ENCODE measurements at places on chromosomes 5 and 9.

GRCh38 chr5:133749331-133749985 is 137.1 kb upstream of the FSTL4 start:
- DNase-seq = no peak

DNA sequence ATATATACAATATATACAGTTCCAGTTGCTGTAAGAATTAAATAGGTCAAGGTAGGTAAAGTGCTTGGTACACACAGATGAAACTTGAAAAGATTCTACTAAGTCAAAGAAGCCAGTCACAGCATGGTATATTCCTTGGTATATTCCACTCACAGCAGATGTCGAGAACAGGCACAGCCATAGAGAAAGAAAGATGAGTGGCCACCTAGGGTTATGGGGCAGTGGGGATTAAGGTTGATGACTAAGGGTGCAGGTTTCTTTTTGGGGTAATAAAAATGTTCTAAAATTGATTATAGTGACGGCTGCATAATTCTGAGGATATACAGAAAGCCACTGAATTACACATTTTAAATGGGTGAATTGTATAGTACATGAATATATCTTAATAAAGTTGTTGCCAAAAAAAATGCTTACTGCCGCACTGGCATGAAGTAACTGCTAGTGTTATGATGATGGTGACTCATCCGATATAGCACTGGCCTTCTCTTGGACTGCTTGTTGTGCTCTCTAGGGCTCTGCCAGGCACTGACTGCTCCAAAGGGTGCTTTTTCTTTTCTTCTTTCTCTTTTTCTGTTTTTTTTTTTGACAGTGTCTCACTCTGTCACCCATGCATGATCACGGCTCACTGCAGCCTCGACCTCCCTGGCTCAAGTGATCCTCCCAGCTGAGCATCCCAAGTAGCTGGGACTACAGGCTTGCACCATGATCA is 23.5 kb downstream of the TBC1D2 start:
- DNase-seq = no peak

DNA sequence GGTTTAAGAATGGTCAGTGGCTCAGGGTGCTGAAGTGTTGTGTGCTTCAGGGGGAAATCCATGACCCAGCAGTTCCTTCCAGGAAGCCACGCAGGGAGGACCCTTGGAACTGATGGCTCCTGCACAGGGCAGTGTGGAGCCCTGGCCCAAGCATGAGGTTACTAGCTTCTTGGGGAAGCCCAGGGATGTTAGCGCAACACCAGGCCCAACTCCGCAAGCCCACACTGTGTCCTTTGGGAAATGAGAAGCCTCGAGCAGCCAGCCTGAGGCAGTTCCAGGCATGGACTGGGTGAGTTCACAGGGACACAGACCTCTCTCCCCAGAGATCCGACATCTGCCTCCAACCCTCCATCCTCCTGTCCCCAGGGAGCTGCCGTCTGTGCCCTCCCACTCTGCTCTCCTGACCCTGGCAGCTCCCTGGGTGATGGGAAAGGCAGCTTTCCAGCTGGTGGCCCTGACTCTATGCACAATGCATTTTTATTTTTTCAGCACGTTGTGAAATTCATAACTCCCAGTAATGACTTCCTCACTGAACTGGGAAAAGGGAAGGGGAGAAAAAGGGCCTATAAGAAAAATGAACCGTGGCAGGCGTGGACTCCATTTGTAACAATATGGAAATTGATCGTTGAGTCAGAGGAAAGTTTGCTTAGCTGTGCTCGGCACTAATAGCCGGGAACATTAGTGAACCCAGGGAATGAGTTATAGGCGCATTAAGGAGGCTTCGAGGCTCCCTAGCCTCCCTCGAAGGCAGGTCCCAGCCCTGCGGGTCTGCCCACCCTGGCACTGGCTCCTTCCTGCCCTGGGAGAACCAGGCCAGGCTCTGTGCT is 34.1 kb downstream of the LMX1B start:
- DNase-seq = no peak

- DNase-seq = no peak
Observed at GRCh38 chr5:16570121-16570815, 46.5 kb downstream of the RETREG1 start.

DNA sequence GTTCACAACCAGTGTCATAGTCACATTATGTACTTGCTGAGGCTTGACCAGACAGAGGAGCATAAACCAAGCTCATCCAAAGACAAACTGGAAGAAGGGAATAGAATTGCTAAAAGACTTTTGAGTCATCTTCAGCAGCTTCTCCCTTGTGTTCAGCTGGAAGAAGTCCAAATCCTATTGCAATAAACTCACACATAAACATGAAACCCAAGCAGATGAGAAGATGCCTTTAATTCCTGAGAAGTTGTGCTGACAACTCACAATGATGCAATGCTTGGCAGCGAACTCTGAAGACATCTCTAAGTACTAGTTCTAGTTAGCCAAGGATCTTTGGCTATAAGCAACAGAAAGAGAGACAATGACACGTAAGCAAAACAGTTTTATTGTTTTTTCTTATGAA is 642.1 kb downstream of the KCTD16 start:
- no peak for DNase-seq

GRCh38 chr5:137695651-137696428 is 40.0 kb downstream of the KLHL3 start:
- DNase-seq = no peak

DNA sequence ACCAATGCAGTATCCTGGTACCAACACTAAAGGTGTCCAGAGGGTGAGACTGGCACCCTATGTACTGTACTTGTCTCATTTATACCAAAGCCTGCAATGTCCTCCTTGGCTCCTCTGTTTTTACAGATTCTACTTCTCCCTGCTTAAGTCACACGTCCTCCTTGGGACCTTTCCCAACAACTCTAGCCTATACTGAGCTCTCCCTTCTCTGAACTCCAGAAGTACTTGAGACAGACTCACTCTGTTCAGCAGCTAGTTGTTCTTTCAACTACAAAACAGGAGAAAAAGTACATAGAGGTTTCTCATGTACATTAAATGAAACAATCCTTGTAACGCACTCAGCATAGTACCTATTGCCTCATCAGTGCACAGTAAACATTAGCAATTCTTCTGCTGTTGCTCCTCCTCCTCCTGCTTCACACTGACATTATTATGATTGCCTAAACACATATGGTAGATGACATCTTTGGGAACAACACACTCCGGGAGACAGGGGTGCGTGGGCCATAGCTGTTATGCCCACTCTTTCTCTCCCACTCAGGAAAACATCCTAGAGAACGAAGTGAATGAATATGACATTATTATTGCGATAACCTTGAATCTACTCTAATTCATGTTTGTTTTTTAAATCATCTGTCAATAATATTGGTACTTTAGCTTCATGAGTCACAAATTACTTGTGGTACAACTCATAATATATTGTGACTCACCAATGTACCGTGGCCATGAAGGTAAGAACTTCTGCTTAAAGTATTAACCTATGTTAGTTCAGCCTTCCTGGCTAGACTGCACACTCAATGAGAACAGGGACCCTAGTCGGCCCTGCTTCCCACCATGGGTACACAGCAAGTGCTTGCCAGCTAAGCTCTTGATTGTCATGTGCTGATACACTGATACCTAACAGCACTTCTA is 180.3 kb upstream of the ADRA1B start:
- no peak for DNase-seq

- DNase-seq = no peak
Observed at GRCh38 chr5:93831449-93831848, 90.0 kb upstream of the POU5F2 start.

DNA sequence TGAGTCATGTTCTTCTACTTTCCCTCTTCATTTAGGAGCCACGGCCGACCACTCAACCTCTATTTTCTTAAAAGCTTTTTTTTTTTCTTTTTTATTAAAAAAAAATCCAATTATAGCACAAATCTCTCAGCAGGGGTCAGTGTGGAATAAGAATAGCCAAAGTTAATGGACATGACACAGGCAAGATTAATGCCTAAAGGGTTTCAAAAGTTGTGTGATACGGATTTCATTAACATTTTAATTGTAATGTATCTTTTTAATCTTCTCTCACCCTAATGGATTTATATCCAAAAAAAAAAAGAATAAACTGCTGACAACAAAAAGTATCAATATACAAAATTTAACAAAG is 5.4 kb downstream of the NACC2 start:
- no peak for DNase-seq

GRCh38 chr5:132229236-132229635 is 1.6 kb upstream of the P4HA2 start:
- DNase-seq = no peak

- DNase-seq = peak; percentile 60
Observed at GRCh38 chr5:37248970-37249814, at the start of gene CPLANE1. CPLANE1 (minus strand) TSS chr5:37249376; CDS start chr5:37247698, 1,678 bp downstream.

- DNase-seq = no peak
Observed at GRCh38 chr5:165260426-165260825, 1755.0 kb downstream of the MAT2B start.

DNA sequence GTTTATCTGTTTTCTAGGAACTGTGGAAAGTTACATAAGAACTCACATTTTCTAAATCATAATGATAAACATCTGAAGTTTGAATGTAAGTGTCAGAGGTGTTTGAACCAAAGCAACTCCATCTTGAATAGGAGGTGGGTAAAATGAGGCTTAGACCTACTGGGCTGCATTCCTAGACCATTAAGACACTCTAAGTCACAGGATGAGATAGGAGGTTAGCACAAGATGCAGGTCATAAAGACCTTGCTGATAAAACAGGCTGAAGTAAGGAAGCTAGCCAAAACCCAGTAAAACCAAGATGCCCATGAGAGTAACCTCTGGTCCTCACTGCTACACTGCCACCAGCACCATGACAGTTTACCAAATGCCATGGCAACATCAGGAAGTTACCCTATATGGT is 297.7 kb upstream of the POU5F2 start:
- no peak for DNase-seq

- DNase-seq = no peak
Observed at GRCh38 chr5:17428176-17428800, 69.7 kb upstream of the TAF11L2 start.

DNA sequence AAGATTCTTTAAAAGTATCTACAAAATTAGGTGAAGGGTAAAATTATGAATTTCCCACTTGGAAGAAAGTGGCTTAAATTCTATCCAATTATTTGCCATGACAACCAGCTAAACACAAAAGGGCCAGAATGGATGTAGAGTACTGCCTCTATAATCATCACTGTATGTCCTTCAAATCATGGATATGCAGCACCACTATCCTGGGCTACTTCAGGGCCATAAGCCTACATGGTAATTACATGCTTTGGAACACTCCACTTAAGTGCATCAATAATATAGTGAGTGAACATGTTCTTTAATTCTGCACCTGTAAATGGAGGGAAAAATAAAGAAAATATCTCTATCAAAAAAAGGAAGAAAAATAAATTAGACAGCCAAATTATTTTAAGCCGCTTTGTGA is 575.2 kb downstream of the ISL1 start:
- DNase-seq = no peak

- no peak for DNase-seq
Observed at GRCh38 chr5:30981576-30981975, 211.9 kb upstream of the CDH6 start.

- no peak for DNase-seq
Observed at GRCh38 chr5:33312571-33313549, 127.9 kb upstream of the TARS1 start.

- no peak for DNase-seq
Observed at GRCh38 chr5:15300141-15300540, 199.8 kb upstream of the FBXL7 start.

- DNase-seq = no peak
Observed at GRCh38 chr5:25393256-25393655, 748.5 kb upstream of the CDH10 start.

DNA sequence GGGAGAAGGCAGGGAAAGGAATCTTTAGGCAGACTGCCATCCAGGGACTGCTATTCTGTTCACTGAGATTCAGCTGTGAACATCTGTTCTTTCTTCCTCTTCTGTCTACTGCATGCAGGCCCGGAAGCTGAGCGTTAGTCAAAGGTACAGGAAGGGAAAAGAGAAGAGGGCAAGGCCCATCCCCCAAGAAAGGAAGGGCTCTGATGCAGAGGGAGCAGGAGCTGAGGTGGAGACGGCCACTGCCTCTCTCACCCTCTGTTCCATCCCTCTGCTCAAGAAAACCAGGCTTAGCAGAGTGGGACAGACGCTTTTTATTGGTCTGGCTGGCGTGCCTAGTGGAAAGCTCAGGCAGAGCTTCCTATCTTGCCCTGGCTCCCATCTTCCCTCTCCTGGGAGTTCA is 57.6 kb downstream of the PFDN1 start:
- no peak for DNase-seq

DNA sequence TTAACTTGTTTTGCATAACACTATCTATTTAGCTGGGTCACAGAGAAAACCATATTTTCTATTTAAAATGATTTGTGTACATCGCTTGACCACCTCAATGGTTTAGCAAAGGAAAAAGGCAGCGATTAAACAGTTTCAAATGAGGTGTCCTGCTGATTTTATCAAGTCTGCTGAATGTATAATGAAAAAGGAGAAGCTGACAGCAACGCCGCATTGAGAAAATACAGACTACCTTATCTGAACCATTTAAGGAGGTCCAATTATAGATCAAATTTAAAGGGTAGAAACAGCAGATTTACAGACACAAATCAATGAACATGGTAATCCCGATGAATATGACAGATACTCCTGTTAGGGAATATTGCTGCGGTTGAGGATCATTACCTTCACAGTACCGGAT is 29.6 kb downstream of the PSMB7 start:
- DNase-seq = no peak

GRCh38 chr5:66498791-66499207 is 97.4 kb upstream of the MAST4 start:
- no peak for DNase-seq

DNA sequence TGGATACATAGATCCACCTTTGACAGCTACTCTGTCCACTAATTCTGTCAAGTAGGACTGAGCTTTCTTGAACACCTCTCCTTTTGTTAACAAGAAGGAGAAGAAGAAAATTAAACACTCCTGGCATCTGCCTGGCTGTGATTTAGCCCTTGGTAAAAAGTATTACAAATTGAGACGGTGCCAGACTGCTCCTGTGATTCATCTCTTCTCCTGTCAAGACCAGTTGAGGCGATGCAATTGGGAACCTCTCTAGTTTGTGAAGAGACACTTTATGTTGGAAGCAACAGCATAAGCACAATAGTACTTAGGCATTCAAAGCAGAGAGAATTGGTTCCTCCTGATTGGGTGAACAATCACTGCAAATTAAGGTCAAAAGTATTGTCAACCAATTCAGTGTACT is 72.7 kb downstream of the GHR start:
- no peak for DNase-seq

DNA sequence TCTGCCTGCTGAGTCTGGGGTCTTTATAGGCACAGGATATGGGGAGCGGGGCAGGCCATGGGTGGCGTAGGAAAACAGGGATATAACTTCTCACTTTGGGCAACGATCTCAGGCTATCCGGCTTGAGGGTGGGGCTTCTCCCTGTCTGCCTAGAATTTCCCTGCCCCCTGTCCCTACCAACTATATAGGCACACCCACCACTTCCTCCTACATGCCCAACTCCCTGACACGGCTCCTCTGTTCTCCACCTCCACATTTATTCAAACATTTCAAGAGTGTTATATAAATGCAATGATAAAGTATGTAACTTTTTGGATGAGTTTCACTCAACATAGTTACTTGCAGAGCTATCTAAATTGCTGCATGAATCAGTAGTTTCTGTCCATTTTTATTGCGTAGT is 363.2 kb upstream of the RORB start:
- DNase-seq = no peak

GRCh38 chr5:135608361-135608760 is 29.6 kb upstream of the CXCL14 start:
- DNase-seq = no peak
